ENCODE measurements at places on chromosomes 2 and 18.

GRCh38 chr2:143375384-143375880 lies 246.2 kb downstream of the ARHGAP15 start:
- no peak for DNase-seq

DNA sequence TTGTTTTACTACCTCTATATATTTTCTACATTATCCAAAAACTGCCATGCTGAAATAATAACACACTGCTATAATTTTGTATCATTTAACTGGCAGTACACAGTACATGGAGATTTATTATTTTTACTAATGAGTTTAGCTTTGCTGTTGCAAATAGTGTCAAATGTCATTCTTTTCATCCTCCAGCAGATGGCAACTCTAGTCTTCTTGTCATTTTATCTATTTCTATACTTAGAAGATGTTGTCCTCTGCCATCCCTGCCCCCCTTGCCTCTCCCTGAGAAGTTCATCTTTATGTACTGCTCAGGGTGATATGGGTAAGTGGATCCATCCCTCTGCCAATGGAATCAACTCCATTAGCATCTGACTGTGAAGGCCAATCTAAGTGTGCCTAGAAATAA lies 21.7 kb upstream of the LRRTM1 start:
- no peak for DNase-seq

DNA sequence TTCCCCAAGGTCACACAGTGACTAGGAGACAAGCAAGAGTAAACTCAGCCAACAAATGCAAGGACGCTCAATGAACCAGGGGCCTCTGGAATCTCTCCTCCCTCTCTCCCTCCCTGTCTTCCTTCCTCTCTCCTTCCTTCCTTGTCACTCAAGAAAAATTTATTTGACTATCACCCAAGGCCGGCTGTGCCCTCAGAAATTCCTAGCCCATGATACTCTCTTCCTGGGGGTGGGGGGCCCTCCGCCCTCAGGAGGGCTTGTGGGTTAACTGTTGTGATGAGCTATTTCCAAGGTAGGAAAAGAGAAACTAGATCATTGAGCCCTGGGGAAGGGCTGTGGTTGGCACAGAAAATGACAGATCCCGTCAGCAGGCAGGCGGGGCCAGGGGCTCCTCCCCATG lies 21.7 kb downstream of the INHBB start:
- no peak for DNase-seq

DNA sequence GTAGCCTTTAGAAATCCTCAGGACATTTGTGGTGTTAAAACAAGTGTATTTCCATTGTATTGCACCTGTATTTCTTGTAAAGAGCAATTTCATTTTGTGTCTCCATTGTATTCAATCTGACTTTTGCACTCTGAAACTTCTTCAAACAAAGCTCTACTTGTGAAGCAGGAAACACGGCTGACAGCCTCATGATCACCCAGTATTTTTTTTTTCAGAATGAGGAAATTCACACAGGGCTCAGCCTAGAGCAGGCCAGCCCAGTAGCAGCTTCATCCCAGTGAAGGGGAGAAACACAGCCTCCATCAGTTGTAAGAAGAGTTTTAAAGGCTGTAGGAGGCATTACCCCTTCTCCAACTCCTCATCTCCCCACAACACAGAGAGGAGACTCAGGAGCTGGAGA lies 175.9 kb upstream of the KLHL29 start:
- no peak for DNase-seq

DNA sequence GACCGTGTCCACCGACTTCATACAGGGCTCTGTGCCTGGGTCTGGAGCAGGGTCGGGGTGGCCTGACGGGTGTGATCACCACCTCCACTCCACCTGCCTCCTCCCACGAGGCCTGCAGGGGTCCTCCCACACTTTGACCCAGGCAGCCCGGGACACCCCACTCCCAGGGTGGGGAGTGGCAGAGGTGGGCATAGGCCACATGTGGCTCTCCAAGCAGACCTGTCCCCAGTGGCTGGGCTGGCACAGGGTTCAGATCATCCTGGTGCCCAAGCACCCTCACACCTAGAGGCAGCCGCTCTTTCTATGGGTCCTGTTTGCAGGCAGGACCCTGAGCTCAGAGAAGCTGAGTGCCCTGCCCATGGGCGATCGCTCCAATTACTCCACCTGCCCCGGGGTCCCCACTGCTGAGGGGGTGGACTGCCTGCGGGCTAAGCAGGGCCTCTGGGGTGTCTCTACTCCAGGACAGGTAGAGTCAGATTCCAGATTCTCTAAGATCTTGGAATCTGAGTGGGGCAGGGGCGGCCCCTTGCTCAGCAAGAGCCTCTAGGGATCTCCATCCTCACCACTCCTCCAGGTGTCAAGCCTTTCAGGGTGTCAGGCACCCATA lies 1.4 kb downstream of the NEURL3 start:
- DNase-seq = no peak

DNA sequence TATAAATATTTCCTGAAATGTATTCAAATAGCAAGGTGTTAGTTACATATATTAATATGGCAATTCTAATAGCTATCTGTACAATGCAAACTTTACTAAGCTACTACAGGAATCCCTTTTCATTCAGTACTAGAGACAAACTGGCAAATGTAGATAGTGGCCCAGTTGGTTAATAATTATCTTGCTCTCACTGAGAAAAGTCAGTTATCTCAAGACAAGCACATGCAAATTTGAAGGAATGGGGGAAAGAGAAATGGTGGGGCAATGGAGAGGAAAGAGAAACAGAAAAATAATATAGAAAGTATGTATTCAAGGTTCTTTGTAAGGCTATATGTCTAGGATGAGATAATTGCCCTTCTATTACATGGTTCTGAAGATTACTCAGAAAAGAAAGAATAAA lies 280.0 kb downstream of the FIGN start:
- no peak for DNase-seq

DNA sequence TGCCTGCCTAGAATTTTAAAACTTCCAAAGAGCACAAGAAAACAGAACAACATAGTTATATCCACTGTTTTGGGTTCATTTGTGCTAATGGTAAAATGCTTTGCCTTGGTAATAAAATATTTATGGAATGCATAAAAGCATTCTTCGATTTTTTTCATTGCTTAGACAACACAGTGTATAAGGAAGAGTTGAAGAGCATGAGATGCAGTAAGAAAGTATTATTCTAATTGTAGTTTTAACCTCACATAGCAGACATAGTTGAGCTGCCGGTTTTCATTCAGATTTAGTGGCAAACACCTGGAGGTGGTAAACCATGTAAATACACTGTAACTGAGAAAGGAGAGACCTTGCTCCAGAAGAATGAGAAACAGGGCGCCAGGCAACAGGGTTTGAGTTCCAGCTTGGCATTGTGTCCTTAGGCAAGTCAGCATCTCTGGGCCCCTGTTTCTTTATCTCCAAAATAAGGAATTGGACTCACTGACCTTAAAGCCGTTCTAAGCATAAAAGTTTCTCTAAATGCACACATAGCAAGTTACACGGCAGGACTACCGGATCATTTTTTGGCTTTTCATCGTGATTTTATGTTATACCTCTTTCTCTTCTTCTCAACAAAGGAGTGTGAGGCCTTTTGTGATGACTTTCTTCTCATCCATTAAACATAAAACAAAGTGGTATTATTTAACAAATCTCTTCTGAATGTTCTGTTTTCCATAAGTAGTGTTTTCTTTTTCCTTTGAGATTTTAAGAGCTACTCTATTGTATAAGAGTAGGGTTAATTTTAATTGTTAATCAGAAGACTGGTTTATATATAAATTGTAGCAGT lies 7.9 kb downstream of the UGP2 start:
- no peak for DNase-seq

DNA sequence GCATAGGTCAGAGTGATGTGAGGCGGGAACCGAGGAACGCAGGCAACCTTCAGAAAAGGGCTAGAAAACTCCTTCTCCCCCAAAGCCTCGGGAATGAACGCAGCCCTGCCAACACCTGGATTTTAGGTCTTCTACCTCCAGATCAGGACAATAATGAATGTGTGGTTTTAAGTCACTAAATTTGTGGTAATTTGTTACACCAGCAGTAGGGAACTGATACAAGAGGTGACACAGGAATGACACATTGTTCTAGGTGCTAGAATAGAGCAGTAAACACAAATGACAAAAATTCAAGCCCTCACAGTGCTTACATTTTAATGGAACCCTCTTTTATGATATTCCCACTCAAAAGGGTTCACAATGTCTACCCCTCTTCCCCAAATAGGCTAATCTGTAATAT lies 39.2 kb upstream of the EML4 start:
- DNase-seq = no peak

- peak; percentile 69 for DNase-seq
Observed at GRCh38 chr2:41933585-41934320, 114.1 kb upstream of the PKDCC start.

DNA sequence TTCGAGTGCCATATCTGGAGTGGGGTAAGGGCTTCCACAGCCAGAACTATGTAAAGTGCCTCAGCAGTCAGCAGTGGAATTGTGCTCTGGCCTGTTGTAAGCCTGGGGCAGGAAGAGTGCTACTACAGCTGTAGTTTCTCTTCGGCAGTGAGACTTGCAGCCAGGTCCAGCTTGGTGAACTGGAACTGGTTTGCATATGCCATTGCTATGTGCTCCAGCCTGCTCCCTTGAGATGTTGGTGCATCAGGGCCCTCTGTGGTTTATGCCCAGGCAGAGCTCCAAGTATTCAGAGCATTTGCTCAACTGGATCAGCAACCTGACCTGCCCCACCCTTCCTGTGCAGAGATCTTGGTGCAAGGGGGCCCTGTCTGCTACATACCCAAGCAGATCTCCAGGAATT lies 47.8 kb downstream of the ZNF804A start:
- no peak for DNase-seq

DNA sequence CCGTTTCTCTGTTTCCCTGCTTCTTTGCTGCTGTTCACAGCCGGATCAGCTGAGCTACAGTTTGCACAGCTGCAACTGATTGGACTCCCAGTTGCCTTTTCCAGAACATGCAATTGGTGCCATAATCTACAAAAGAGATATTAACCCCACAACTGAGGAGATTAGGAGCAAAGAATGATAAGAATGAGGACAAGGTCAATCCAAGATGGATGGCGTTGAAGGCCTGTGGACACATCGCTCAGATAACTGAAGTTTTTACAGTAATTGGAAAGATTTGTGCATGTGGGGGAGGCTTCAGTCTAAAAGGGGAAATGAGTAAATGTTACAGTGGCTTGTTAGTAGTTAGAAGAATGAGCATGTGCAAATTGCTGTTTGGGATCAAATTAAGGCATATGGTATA lies 263.2 kb downstream of the TGIF1 start:
- DNase-seq = no peak

GRCh38 chr2:68828887-68829708 lies 42.1 kb downstream of the BMP10 start:
- peak; percentile 93 for DNase-seq

DNA sequence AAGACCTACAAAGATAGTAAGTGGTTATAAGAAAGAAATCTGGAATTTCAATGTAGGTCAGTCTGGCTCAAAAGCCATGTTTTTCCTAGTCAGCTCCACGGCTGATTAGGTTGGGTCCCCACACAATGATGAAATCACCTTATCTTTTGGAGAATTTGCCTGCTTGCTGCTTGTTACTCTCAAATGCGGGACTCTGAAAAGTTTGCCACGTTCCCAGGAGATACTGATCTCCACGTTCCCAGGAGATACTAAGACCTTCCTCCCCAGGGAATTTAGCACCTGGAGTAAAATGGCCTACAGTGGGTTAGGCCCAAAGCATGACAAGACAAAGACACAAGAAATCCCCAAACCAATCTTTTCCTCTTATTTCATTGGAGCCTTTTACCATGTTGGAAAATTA lies 449.6 kb downstream of the TNS1 start:
- DNase-seq = no peak

DNA sequence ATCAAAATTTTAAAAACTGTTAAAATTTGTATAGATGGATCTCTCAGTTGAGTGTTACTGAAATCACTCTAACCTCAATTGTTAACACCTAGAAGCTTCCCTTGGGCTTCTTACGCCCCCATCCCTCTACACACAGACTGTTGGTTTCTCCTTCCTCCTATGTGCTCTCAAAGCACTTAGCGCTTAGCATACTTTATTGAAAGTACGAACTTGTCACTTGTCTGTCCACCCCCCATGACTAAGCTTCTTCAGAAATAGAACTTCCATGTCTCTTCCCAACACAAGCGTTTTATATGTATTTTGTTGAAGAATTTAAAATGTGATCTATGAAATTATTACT lies 441 bp downstream of the MPHOSPH10 start:
- no peak for DNase-seq

Measured in uterus (tissue), 4 donors.